ENCODE measurements at places on chromosomes 12 and 14.

DNA sequence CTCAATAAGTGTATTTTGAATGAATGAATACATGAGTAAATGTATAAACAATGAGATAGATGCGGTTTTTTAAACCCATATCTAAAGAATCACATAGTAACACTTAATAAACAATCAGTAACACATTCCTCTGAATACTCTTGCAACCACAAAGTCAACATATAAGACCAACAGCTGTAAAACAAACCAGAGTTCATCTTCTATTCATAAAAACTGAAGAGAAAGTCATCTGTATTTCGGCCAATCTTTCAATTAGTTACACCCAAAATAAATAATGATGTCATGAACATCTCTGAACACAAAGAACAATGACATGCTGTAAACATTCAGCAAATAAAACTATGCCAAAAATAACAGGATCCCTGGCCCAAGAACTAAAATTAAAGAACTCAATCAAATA, 47.2 kb downstream of the ARMH4 start:
- peak; percentile 33 for DNase-seq

- no peak for DNase-seq
Measured at GRCh38 chr14:22627506-22628263, 16.5 kb downstream of the OR6J1 start.

DNA sequence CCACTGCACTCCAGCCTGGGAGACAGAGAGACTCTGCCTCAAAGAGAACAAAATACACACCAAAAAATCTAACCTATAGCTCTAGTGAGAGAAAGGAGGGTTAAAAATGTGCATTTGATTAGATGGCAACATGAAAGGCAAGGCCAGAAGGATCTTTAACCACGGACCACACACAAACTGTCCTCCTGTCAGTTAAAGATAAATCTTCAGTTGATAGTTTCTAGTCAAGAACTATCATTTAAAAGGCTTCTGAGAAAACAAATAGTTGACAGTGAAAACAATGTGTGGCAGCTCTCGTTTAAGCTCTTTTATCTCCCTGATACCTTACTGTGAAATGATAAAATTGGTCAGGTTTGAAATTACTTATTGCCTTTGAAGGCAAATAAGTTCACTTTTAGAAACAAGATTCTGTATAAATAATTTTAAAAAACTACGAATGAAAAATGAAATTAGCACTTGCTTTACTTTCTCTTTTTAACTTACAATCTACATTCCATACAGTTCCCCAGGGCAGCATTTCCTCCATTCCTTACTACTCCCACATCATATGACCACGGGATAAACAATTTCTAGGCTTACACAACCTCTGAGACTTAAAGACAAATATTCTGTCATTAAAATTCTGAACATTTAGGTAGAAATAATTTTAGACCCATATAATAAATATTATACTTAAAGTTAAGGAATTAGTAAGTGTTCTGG, 71.4 kb upstream of the GNPNAT1 start:
- DNase-seq: peak; percentile 62

GRCh38 chr14:103087343-103087835, 3.4 kb downstream of the LBHD2 start:
- DNase-seq: no peak

- no peak for DNase-seq
Measured at GRCh38 chr12:103908877-103909276, 21.3 kb upstream of the HSP90B1 start.

- no peak for DNase-seq
Measured at GRCh38 chr14:73142216-73142615, 5.9 kb downstream of the PSEN1 start.
